ENCODE measurements at places on chromosomes 6 and 20.
A peak's percentile ranks its signal among the peaks of the same experiment; 100 is the strongest.

DNA sequence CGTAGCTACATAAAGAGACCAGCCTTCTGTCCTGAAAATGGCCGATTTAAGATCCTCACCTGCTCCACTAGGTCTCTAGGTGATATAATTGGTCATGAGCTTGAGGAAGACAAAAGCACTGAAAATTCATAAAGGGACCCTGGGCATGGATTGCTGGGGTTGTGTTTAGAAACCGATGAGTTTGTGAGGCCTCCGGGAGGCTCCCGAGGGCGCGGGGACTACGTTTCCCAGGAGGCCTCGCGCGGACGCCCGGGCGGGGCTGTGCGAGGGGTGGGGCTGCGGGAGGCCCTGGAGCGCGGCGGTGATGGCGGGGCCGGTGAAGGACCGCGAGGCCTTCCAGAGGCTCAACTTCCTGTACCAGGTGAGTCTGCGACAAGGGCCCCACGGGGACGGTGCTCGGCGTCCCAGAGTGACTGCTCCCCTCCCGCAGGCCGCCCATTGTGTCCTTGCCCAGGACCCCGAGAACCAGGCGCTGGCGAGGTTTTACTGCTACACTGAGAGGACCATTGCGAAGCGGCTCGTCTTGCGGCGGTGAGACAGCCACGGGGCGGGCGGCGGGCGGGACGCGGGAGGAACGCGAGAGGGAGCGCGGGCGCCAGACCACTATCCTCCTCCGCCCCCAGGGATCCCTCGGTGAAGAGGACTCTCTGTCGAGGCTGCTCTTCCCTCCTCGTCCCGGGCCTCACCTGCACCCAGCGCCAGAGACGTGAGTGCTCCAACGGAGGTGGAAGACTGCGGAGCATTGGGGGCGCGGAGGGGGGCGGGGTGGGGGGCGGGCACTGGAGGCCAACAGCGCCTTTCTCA is at the start of gene RPP21:
TSS of gene RPP21 (plus strand) at position 289 of the 804 bp plus-strand sequence. CDS start at position 305, 16 bp downstream.
- peak; percentile 80 for DNase-seq

- peak; percentile 57 for DNase-seq
These were observed 516 bp downstream of the GTPBP2 start for GRCh38 chr6:43628393-43629103.

DNA sequence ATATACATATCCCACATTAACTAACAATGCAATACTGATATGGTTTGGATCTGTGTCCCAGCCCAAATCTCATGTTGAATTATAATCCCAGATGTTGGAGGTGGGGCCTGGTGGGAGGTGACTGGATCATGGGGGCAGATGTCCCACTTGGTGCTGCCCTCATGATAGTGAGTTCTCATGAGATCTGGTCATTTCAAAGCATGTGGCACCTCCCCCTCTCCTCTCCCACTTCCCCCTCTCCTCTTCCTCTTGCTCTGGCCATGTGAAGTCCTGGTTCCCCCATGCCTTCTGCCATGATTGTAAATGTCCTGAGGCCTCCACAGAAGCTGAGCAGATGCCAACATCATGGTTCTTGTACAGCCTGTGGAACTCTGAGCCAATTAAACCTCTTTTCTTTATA is 71.2 kb downstream of the FYN start:
- no peak for DNase-seq

GRCh38 chr6:1346558-1347091 is 34.7 kb downstream of the FOXQ1 start:
- no peak for DNase-seq

DNA sequence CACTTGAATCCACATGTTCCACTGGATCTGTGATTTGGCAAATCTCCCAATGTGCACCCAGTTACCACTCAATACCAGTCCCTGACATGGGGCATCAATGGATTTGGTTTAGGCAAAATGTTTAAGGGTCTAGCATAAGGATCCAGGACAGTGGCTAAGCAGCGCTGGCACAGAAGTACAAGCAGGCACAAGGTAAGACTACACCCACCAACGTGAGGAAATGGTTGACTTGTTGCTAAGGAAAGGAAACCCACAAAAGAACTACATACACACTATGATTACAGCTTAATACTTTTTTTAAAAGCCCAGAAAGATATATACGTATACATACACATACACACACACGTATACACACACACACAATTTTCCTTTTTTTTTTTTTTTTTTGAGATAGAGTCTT is 79.0 kb downstream of the DNAAF9 start:
- DNase-seq: no peak

- DNase-seq: no peak
These were observed 33.7 kb downstream of the NOL7 start for GRCh38 chr6:13648850-13649249.

- no peak for DNase-seq
These were observed 145.1 kb downstream of the RIMS1 start for GRCh38 chr6:72031471-72031870.

- DNase-seq: no peak
These were observed 14.0 kb upstream of the MAPRE1 start for GRCh38 chr20:32805721-32806120.

DNA sequence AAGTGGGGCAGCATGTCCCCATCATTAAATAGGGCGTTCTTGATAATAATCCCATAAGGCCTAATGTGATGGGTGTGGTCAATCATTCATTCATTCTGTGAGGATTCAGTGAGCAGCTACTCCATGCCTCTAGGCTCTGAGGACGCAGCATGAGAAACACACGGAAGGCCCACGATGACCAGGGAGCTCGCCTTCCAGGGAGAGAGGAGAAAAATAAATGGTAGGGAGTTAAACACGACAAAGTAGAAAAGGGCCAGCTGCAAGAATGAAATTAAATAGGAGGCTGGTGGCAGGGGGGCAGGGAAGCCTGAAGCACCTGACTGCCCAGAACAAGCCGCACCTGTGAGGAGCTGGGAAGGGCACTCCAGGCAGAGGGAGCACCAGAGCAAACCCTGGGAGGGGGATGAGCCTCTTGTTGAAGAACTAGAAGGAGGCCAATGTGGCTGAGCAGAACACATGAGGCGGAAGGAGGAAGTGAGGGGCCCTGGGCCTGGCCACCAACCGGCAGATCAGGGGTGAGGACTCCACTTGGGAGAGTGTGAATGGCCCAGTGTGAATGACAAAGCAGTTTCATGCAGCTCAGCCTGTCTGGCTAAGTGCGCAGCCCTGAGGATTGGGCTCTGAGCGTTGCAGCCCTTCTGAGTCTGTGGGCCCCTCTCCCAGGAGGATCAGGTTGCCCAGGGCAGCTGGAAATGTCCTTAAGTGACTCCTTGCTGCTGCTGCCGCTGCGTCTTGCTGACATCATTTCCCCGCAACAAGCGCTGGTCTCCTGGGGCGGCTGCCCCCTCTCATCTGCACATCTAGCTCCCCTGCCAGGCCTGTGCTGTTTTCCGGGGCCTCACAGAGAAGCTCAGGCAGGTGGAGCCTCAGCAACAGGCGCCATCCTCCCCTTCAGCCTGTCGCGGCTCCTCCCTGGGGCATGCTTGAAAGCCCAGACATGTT is 99.9 kb downstream of the CDH26 start:
- DNase-seq: no peak

DNA sequence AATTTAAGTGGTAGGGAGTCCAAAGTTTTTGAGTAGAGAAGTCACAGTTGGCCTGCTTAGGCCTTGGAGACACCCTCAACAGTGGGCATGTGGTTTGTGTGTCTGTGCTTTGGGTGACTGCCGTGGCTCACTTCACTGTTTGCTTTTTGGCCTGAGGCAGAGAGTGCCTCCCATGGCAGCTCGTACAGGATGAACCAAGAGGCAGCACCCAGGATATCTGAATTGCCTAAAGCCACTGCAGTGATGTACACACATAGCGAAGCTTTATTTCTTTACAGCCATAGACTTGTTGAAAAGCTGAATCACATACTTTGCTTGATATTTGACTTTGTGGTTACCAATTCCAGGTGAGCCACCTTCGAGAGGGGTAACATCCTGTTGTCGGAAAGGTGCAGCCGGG is 21.6 kb downstream of the RREB1 start:
- no peak for DNase-seq

DNA sequence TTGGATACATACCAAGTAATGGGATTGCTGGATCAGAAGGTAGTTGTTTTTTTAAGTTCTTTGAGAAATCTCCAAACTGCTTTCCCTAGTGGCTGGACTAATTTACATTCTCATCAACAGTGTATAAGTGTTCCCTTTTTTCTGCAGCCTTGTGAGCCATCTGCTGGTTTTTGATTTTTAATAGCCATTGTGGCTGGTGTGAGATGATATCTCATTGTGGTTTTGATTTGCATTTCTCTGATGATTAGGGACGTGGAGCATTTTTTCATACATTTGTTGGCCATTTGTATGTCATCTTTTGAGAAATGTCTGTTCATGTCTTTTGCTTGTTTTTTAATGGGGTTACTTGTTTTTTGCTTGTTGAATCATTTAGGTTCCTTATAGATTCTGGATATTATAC is 34.8 kb downstream of the TOP1 start:
- no peak for DNase-seq

DNA sequence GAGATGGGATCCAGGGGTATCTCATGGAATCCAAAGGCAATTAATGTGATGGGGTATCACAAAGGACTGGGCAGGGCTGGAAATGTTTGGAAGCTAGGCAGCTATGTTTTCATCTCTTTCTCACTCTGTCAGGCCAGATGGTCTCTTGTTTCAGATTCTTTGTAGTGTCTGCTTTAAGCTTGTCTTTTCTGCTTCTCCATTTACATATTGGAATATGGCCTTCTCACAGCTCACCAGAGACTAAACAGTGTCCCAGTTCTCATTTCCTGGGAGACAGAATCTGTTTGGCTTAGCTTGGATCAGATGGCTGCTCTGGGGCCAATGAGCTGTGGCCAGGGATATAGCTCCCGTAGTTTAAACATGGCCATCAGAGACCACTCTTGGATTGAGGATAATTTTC is 78.9 kb downstream of the SLC35F1 start:
- no peak for DNase-seq

- DNase-seq: no peak
These were observed 181.6 kb upstream of the ECI2 start for GRCh38 chr6:4316867-4317400.

DNA sequence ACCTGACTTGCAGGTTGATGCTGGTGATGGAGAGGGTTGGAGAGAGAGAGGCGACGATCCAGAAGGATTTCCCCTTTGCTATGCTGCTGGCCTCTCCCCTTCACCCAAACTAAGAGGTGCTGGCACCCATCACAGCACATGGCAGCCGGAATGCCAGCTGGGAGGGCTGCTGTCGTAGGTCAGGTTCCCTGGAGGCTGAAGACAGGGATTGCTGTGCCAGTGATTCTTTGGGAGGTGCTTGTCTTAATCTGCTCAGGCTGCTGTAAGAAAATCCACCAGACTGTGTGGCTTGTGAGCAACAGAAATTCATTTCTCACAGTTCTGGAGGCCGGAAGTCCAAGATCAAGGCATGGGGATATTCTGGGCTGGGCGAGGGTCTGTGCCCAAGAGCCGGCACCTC is 4.4 kb upstream of the ARFGAP1 start:
- DNase-seq: no peak

DNA sequence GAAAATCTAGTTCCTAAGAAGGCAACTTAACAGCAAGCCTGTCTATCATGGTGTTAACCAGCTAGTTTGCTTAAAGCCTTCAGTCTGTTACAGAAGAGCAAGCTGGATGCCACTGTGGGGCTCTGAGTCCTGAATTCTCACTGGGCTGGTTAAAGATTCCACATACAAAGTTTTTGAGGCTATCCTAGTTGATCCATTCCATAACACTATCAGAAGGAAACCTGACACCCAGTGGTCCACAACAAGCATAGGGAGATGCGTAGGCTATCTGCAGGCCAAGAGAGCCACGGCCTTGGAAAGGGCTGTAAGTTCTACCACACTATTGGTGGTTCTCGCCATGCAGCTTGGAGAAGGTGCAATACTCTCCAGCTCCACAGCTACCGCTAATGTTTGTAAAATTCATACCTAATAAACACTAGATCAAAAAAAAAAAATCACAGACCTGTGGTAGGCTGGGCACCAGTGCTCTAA is 420 bp upstream of the MCCD1 start:
- no peak for DNase-seq

DNA sequence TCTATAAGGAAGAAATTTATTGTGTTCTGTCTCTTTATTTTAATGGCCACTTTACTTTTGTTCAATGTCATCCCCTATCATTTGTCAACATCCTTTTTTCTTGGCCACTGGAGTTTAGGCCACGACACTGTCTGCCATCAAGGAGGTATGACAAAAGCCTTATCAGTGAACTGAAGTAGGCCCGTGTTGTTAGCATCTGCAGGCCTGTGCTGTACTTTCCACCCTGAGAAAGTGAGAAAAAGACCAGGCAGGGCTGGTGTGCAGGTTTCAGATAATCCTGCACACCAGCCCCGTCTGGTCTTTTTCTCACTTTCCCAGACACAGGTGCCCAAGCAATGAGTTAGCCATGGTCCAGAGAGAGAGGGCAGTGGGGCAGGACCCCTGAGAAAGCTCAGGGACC is 57.6 kb downstream of the GOPC start:
- DNase-seq: no peak

DNA sequence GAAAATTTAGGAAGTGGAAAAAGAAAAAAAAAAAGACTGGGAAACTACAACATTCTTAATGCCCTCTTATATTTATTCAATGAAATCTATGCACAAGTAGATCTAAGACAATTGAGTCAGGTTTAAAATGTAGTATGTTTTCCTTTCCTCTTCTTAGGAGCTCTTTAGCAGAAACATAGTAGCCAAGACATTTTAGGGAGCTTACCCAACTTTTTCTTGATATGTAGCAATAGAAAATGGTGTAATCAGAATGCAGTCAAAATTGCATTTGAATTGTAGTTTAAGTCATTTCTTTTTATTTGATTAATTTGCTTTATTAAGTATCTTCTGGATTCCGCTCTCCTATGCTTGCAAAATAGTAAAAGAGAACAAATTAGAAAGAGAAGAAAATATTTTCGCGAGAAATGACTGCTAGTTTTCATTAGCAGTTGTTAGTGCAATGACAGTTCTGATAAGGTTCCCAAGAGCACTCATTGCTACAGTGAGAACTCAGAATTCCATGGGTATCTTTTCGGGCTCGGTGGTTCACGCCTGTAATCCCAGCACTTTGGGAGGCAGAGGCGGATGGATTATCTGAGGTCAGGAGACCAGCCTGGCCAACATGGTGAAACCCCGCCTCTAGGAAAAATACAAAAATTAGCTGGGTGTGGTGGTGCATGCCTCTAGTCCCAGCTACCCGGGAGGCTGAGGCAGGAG is 52.2 kb downstream of the JARID2 start:
- no peak for DNase-seq

- no peak for DNase-seq
These were observed 88.8 kb downstream of the PRND start for GRCh38 chr20:4810426-4811019.

GRCh38 chr6:3318821-3319540 is 60.2 kb downstream of the PSMG4 start:
- DNase-seq: no peak

DNA sequence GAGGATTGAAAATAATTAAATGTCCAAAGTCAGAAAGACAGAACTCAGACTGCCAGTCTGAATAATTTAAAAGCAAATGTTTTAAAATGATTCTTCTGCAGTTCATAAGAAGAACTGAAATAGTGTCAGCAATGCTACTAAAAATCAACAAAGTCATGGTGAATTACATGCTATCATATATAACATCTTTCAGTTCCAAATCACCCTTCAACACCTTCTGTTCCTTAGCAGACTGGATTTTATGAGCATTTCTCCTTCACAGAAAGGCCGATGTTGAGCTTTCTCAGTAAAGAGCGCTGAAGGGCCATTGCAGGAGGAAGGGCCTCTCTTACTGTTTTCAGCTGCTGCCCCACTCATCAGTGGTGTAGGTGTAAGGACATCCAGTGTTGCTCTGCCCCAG is 63.3 kb downstream of the AIG1 start:
- DNase-seq: no peak

Data from ACHN (cell line).